ENCODE measurements at places on chromosomes 7 and 10. TPM values are rescaled to one million over a fixed set of nuclear protein-coding genes. Genes with fewer than 3 reads are reported as not detected.

- no peak for DNase-seq
- no peaks in the 10 kb centered on the region for H3K36me3 ChIP-seq
- H3K27me3 ChIP-seq: no peaks in the 10 kb centered on the region
These were observed 83.8 kb upstream of the AKR1E2 start for GRCh38 chr10:4742217-4742616.

DNA sequence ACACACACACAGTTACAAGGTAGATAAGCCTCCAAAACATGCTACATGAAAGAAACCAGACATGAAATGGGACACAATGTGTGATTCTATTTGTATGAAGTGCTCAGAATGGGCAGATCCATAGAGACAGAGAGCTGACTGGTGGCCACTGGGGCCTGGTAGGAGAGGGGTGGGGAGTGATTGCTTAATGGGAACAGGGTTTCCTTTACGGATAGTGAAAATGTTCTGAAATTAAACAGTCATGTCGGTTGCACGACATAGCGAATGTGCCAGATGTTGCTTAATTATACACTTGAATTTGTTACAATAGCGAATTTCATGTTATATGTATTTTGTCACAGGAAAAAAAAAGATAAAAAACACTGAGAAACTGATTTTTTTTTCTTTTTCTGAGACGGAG is 122.3 kb downstream of the SPDYE5 start:
- no peak for DNase-seq
- no peak overlapping the region for H3K4me3 ChIP-seq
- H3K27ac ChIP-seq: no peak overlapping the region
- H3K27me3 ChIP-seq: no peaks in the 10 kb centered on the region
- peaks cover 6% of the 10 kb centered on the region for H3K4me1 ChIP-seq

GRCh38 chr7:138072726-138073125 is 3.5 kb upstream of the AKR1D1 start:
- H3K27ac ChIP-seq: no peak overlapping the region
- DNase-seq: no peak
- H3K4me1 ChIP-seq: peaks cover 6% of the 10 kb centered on the region

DNA sequence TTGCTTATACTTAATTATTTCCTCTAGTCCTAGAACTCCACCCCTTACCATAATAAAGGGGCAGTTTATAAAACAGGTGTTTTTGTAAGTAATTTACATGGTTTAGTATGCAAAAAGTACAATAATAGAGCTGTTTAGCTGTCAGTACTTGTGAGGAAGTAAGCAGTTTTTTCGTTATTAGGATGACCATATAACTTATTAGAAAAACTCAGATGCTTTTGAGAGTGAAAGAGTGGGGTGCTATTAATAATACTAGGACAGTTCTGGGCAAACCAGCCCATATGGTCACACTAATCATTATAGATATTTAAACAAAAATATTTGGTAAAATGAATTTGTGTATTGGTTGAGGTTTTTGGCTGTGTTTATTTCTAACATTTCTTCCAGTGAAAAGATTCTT is 201.9 kb upstream of the KAT6B start:
- H3K4me1 ChIP-seq: no peaks in the 10 kb centered on the region
- no peak overlapping the region for H3K27ac ChIP-seq
- no peak overlapping the region for H3K4me3 ChIP-seq

GRCh38 chr7:44415047-44415446 is 75.4 kb downstream of the NUDCD3 start:
- no peak overlapping the region for H3K27ac ChIP-seq
- H3K4me3 ChIP-seq: no peak overlapping the region
- no peak for DNase-seq
- H3K27me3 ChIP-seq: no peaks in the 10 kb centered on the region

EXOC6 gene
- 3.9 TPM for total RNA-seq

Measured in H1 (cell line).